ENCODE measurements at places on chromosomes 3 and 15.

DNA sequence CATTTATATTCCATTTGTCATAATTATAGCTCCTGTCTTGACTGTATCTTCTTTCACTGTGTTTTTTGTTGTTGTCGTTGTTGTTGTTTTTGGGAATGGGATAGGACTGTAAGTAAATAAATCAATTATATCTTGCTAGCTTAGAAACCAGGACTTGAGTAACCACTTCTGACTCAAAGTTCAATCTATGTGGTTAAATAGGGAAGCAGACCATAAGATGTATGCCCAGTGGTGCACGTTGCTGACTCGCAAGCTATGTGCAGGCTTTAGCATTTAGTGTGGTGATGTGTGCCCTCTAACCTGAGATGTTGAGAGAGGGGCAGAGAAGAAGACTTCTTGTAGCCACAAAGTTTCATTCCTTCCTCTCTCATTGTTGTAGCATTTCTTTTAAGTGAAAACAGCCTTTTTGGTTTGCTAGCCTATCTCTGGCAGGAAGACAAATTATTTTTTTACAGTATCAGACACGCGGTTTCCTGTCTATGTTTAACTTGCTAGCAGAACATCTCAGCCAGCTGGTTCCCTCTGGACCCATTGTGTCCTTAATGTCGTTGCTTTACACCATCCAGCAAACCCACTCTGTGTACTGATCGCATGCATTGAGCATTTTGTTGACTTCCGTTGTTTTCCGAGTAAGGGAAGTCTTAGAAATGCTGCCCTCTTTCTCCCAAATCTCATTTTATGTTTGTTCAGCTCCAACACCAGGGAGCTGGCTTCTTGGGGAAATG is 52.1 kb downstream of the TGFBR2 start:
- DNase-seq = no peak

DNA sequence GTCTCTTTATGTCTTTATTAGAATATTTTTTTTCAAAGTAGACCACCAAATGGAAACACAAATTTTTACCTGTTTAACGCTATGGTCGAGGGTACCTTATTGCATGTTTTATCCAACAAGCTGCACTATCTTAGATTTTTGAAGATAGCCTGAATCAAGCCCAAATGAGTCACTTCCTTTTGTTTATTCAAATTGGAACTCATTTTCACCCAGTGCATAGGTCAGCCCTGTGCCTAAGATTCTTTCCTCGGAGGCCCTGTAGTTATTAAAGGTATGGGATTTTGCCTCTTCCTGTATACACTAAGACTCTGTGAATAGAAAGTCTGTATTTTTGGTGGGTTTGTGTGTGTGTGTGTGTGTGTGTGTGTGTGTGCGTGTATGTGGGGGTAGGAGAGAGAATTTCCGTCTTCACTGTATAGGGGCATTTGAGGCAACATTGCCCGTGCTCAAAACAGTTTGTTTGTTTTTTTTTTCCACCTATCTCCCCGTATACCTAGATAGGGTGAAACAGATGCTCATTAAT is 358.0 kb upstream of the CADM2 start:
- DNase-seq = no peak

- no peak for DNase-seq
Observed at GRCh38 chr3:129621626-129622225, 15.2 kb upstream of the PLXND1 start.

- no peak for DNase-seq
Observed at GRCh38 chr3:175558261-175558660, 699.1 kb downstream of the NAALADL2 start.

Data from sigmoid colon (tissue), 7 donors.